ENCODE measurements at places on chromosomes 5 and 9.

GRCh38 chr9:68627594-68627993, 77.4 kb upstream of the PIP5K1B start:
- no peak for DNase-seq

GRCh38 chr5:170861917-170862766, at the start of gene RANBP17:
RANBP17 (plus strand) TSS chr5:170862018.
- no peak for DNase-seq

- DNase-seq, result no peak
These were observed 643 bp upstream of the RNF130 start for GRCh38 chr5:180072256-180072548.

GRCh38 chr9:127999461-127999860, 18.7 kb upstream of the EEIG1 start:
- DNase-seq, result no peak

DNA sequence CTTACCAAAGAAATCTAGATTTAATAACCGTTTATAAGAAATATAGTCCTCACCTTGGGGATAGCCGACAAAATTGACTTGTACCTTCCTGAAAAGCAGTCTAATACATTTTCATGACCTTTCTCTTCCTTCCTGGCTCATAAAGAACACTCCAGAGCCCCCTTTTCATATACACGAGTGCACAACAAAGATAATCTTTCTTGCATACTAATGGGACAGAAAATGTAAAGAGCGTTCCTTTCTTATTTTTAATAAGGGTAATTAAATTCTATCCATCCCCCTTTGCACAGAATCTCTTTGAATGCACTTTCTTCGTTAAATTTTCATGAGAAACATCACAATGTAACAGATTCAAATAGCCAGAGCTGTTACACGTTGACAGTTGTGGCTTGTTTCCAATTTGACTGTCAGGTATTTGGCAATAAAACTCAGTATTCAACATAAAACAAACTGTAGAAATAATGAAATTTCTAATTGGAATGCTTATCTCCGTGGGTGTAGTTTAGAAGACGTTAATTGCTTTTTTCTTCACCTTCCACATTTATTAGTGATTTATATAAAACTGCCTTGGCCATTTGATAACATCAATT, 732.3 kb upstream of the DMAC1 start:
- DNase-seq, result no peak

GRCh38 chr5:133859073-133859472, 109.4 kb downstream of the C5orf15 start:
- DNase-seq, result no peak

DNA sequence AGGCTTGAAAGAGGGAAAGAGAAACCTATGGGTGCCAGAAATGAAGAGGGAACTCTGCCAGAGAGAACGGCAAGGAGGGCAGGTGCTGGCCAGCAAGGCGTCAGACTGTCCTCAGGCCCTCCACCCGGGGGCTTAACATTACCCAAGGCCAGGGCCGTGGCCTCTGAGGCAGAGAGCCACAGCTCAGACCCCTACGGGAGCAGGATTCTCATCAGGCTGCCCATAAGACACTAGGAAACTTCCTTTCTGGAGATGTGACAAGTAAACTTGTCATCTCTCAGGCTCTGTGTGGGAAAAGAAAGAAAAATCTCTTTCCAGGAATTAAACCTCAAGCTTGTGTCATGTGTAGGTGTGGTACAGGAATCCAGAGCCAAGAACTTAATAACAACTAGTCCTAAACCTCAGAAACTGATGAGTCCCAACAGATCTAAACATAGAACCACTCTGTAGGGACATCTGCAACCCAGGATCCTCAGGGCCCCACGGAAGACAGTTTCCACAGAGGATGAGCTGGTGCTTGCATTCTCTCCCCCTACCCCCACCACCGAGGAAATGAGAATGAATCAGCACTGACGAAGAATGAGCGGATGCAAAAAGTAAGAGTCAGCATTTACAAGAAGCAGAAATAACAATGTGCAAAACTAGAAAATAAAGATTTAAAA, 74.3 kb downstream of the DCP2 start:
- no peak for DNase-seq

GRCh38 chr5:53035868-53036381, 46.8 kb downstream of the ITGA2 start:
- no peak for DNase-seq

DNA sequence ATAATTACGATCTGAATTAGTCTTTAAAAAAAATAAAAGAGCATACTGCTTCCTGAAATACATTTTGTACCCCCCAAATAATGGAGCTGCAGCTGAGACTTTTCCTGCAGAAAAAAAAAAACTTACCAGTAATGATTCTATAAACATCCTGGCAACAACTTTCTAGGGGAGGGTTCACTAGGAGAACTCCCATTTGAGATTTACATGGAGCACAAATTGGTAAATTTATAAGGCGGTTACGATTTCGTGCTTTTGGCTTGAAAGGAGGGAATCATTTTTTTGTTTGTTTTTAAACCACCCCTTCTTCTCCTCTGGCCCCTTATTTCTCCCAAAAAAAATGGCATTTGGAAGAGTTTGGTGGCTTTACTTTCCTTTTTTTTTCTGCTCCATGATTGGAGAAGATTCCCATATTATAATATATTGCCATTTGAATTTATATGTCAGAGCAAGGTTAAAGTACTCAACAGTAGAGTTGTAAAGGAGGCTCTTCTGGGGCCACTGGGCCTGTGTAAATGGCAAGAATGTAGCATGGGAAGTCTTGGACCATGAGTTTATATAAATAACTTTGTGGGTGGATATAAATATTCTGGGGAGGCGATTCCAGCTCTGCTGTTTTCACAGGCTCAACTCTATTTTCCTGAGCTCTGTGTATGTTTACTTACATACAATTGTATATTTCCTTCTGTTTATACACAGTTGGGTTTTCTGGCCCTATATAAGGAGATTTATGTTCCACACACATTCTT, 159.9 kb downstream of the CSNK1G3 start:
- DNase-seq, result no peak

- no peak for DNase-seq
These were observed 265.5 kb upstream of the ZNF608 start for GRCh38 chr5:125011947-125012346.

DNA sequence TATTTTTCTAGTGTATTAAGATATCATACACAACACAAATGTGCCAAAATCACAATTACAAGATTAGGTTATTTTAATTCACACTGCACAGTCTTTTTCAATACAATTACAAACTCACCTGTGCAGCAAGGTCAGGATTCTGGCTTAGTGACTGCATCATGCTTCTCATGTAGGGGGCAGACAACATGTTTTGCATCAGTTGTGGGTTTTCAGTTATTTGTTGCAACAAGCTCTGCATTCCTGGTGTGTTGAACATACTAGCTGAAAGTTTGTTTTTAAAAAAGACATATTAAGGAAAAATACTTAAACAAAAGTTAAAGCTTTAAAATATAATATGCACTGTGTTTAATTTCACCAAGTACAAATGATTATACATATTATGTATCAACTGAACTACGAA, 38.7 kb downstream of the UBQLN1 start:
- DNase-seq, result no peak

GRCh38 chr9:81585191-81585763, 104.1 kb downstream of the TLE1 start:
- no peak for DNase-seq

DNA sequence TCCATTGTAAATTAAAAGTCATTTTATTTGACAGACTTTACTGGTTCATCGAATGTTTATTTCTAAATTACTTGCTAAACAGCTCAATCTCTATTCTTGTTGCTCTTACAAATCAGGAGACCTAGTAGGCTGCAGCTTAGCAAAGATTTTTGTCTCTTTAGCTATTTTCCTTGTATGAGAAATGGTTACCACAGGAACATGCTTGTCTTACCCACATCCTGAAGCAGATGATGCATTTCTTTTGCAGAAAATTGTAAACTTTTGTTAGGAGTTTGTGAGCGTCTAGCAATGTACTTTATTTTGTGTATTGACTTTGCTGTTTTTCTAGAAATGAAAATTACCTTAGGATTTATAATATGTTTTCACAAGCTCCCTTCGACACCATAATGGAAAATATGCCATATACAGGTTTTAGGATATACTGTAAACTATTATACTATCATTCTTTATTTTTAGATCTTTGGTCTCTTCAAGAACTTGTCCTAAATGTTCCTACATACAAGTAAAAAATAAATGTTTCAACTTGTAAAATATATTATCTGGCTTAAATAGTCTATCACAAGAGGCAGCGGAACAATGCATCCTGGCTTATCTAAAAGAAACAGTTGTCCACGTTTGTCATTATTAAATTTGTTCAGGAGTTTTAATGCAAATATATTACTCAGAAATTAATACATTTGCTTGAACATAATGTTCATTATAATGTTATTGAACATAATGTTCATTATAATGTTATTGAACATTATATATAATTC, 54.1 kb downstream of the SPEF2 start:
- no peak for DNase-seq

DNA sequence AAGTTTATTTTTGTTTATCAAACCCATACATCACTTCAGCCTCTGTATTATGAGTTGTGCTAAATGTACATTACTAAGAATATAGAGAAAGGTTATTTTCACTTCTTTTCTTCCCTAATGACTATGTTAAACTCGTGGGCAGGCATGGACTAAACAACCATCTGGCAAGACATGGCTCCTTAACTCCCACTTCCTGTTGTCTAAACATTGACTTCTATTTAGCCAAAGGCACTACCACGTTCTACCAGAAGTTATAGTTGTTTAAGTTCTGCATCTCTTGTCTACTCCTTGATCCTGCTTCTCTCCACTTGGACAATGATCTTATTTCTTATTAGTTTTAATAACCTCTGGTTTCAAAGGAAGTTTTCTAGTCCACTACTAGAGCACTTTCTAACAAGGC, 136.1 kb downstream of the MACIR start:
- no peak for DNase-seq

GRCh38 chr9:80649496-80649895, 1039.9 kb downstream of the TLE1 start:
- no peak for DNase-seq

GRCh38 chr5:113381791-113382190, 53.0 kb downstream of the TSSK1B start:
- DNase-seq, result no peak

DNA sequence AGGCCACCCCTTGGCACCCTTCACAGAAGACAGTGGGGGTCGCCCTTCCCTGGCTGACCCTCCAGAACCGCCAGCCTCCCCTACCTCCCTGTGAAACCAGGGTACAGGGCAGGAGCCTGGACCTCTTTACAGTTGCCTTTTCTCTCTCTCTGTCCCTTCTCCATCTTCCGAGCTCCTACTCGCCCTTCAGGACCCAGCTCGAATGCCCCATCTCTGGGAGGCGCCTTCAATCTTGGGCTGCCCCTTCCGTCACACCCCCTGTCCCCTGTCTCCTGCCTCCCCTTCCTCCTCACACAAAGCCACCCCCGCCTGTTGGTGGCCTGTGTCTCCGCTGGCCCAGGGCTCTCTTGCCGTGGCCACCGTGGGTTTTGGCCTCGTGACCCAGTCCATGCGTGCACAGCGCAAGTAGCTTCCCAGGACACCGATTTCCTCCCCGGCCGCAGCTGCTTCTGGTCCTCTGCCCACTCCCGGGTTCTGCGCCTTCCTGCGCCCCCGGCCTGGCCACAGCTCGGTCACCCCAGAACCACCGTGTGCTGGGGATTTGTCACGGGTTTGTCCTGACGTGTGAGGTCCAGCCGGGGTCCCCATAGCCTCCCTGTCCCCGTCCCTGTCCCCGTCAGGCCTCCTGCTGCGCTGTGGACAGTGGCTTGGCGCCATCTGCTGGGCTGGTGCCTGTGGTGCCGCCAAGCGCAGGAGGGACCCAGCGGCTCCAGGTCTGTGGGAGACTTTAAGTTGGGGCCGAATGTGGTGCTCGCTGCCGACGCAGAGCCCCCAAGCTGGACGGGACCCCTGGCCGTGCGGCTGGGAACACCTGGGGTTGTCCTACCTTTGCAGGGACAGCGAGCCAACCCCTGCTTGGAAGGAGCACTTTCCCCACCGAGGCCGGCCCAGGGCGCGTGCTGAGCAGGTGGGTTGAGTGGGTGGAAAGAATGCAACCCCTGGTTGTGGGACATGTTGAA, 4.0 kb upstream of the TMEM250 start:
- no peak for DNase-seq

DNA sequence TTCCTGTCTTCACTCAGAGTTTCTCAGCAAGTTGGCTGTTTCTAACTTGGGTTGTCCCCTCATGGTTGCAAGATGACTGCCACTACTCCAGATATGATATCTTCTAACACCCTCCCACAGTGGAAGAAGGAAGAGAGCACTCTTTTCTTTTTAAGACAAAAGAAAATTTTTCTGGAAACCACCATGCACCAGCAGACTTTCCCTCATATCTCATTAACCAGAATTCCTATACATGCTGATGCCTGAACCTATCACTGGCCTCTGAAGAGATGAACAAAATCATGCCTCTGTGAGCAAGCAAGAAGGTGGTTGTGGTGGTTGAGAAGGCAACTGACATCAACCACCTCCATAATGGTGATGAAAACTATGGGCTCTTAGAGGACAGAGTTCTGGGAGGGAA, 56.8 kb downstream of the FEM1C start:
- DNase-seq, result no peak

DNA sequence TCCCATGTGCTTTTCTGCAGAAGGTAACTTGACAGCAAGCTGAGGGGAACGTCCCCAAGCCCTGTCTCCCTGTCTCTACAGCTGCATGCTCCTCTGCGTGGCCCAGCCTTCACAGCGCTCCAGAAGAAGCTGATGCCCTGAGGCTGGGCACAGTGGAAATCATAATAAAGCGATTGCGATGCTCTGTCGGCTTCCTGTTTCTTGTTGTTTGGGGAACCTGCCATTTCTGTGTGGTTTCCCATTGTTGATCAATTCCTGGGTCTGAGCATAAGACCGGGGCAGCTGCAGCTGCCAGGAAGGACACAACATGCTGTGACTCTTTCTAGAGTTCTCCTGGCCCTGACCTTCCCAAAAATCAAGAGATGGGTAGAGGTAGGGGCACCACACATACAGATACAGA, 7.2 kb upstream of the DNAJB5 start:
- DNase-seq, result no peak

GRCh38 chr5:137119321-137119720, 379.8 kb downstream of the SPOCK1 start:
- no peak for DNase-seq

DNA sequence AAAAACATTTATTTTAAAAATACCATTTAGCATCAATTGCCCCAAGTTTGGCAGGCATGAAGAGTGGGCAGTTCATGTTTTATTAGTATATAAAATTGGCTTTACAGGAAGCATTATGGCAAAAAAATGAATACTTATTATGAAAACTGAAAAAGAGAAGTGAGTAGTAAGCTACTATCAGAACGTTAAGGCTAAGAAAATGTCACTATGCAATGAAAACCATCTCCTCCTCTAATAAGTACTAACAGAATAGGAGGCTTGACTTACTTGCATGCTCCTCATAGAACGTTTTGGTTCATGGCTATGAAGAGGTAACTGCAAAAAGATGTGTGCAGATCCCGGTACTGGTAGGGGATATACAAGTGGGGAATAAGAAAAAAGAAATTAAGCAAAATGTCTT, 23.6 kb downstream of the TICAM2 start:
- DNase-seq, result no peak

DNA sequence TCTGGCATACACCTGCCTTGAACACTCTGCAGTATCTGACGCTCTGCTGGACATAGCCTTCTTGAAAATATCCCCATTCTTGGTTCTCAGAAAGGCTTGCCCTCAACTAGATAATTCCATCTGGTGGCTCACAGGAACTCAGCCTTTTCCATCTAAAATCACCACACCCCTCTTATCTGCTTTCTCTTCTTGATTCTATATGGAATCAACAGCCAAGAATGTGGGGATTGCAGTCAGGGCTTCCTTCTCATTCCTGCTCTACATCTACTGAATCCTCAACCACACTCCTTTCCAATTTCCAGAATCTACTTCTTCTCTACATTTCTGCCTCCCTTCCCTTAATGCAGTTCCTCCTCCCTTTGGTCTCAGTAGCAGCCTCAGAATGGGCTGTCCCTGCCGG, 170.1 kb downstream of the SEMA5A start:
- DNase-seq, result no peak
